WERI-Rb-1 (cell line): ENCODE measurements at places on chromosomes 3 and 15.

GRCh38 chr15:31328969-31329639 is 2.5 kb downstream of the KLF13 start:
- peak; percentile 39 for DNase-seq

DNA sequence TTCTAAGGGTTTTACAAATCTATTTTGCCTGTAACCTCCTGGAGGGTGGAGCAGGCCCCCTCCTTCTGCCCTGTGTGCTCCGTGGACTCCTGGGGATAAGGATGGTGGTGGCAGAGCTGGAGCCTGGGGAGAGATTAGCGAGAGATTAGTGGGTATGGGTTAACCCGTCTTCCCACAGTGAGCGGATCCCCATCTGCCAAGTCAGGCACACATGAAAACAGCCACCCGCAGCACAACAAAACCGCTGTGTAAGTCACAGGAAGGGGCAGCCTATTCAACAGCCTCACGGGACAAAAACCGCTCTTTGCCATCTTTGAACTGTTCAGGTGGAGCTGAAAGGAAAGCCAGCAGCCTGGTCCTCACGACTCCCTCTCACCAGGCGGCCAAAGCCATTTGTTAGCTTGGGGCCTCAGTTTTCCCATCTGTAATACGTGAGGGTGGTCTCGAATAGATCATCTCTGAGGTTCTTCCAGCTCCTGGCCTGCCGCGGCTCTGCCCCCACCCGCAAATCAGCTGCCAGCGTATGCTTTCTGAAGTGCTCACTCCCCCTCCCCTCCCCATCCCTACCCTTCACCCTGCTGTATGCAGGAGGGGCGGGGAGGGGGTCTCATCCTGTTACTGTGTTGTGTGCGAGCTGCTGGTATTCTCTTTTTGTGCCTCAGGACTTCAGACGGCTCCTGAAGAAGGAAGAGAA is 43.6 kb downstream of the PDIA5 start:
- DNase-seq: peak; percentile 94

DNA sequence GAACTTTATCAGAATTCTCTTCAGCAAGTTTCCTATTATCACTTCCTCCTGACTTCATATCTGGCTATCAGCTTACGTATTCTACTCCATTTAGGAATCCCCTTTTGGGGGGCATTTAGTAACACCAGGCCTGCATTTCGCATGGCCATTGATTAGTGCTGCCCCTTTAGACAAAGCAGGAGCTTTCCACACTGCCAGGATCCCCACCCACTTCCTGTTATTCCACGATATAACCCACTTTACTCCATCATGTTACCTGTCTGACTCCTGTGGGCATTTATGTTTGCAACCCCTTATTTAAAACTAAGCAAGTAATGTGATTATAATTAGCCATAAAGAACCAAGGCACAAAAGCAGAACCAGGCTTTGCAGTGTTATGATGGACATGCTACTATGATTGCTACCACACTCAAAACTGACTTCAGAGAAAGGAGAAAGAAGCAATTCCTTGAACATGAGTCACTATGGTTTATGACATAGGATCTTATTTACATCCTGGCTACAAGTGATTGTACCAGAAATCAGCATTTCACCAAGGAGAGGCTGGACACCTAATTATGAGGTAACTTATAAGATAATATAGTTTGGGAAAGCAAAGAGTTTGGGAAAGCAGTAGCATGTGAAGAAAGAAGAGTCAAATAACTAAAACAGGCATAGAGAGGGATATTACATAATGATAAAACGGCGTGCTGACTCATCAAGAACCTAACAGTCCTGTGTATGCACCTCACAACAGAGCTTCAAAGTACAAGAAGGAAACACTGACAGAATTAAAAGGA is 96.3 kb downstream of the IGSF11 start:
- no peak for DNase-seq

DNA sequence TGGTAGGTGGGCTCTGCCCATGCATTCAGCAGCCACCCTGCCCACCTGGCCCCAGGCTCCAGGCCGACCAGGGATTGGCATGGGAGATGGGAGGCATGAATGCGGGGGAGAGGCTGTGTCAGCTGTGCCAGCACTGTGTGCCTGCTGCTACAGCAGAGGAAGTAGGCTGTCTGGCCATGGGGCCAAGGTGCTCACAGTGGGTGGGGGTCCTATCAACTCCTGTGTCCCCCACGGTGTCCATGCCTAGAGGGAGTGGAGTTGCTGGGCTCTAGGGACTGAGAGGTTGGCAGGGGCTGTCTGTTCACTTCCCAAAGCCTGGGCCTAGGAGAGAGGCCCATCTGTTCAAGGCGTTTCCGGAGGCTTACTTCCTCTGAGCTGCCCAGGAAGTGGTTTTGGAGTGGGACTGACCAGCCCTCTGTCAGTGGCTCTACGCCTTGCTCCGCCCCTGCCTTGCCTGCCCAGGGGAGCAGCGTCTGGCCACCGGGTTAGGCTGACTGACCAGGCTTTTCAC is 5.8 kb downstream of the PRKCD start:
- DNase-seq: peak; percentile 81

DNA sequence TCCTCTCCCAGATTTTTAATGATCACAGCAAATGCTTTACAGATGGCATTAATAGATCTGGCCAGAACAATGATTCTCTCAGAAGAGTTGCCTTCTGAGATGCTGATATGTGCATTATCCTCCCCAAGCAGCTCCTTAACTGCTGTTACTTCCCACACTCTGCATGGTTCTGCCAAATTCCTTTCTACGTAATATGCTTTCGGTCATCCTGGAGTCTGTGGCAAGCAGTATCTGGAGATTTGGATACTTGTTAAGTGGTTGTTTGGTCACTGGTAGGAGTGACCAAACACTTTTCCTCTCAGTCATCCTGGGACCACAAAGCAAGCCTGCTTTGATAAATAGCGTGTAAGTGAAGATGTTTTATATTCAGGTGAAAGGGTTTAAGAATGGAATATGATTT is 71.1 kb upstream of the CCNL1 start:
- DNase-seq: no peak

DNA sequence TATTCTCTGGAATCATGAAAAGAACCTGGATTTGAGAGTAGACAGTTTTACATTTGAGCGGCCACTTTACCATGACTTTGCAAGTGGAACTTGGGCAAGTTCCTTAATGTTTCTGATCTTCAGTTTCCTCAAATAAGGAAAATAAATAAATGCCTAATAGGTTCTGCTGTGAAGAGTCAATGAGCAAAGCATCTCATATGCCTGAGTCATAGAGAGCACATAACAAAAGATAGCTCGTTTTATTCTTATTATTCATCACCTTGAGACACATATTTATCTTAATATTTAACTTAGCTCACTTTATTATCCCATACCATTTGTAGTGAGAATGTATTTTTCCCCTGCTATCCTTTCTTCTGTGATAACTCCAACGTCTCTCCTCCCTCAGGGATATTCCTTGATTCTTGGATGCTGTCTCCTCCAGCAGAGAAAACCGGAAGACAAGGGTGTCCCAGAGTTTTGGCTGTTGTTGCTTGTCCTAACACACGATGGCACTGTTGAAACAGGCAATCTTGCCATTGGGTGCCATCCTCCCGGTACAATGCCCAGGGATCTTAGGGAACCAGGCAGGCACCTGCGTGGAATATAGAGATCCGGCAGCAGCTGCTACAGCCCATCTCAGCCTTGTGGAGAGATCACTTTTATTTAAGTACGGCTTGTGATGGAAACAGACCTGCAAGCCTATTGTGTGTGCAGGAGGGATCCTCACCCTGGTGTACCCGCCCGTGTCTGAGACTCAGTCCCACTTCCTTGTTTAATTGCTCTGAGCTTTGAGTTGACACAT is 33.3 kb upstream of the VPS33B start:
- peak; percentile 74 for DNase-seq

DNA sequence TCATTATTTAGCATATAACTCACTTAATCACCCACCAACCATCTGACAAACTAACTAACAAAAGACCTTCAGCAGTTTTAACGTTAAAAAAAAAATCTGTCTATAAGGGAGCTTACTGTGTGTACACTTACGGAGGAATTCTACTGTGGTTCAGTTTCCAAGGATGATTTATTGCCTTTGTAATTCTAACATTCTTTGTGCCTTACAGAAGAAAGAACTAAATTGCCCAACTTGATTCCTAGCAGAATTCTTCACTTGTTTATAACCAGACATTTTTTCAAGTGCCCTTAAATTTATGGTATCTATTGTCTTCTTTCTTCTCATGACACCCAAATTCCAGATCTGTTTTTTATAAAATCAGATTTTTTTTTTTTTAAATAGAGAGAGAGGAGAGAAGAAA is 119.7 kb upstream of the IGSF10 start:
- no peak for DNase-seq

- no peak for DNase-seq
Measured at GRCh38 chr3:29644261-29644660, 363.4 kb downstream of the RBMS3 start.

DNA sequence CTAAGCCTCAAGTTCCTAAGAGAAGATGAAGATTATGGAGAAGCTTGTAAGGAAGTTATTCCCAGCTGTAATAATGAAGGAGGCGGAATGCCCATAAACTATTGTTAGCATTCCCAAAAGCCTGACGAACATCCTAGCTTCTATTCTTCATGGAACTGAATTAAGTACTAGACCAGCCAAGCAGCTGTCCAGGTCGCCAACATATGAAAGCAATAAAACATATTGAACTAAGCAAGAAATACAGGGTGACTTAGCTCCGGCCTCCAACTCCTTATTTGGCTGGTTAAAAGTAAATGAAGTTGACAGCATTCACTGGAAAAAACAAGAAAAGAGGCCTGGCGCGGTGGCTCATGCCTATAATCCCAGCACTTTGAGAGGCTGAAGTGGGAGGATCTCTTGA is 174.0 kb upstream of the TPM1 start:
- no peak for DNase-seq

DNA sequence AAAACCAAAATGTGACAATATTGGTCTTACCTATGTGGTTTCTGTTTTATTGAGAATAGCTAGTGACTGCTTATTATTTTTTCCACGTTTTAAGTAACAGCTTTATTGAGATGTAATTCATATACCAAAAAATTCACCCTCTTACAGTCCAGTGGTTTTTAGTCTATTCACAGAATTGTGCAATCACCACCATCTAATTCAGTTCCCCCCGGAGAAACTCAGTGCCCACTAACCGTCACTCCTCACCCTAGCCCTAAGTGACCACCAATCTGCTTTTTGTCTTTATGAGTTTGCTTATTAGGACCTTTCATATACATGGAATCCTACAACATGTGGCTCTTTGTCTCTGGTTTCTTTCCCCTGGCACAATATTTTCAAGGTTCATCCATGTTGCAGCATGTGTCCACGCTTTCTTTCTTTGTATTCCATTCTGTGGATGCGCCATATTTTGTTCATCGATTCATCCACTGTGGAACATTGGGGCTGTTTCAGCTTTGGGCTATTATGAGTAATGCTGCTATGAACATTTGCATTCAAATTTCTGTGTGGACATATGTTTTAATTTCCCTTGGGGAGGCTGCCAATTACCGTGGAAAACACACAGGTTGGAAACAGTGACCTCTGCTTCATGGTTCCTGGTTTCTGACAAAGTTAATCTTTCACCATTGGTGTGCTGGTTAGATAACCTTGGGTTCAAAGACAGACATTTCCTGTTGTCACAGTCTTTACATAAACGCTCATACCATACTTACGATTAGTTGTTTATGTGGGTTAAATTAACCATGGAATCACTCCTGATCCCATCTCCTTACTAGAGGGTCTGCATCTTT is 3.2 kb upstream of the BCL2L10 start:
- DNase-seq: no peak

GRCh38 chr3:13501521-13501920 is 21.4 kb downstream of the HDAC11 start:
- no peak for DNase-seq

GRCh38 chr3:193310914-193311723 is 67.4 kb downstream of the ATP13A5 start:
- DNase-seq: no peak

- DNase-seq: no peak
Measured at GRCh38 chr3:175392653-175393052, 533.5 kb downstream of the NAALADL2 start.

DNA sequence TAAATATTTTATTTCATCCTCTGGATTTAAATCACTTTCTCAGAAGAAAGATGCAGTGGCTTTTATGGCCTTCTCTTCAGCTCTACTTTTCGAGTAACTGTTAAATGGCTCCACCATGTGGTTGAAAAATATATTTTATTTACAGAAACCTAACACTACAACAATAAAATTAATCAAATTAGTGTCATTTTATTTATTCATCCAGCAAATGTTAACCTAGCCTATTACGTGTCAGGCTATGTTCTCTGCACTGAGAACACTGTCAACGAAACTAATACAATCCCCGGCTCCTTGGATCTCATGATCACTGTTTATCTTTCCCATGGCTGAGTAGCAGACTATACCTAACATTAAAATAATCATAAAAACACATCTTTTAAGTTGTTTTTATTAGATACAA is 148.0 kb upstream of the OSTN start:
- DNase-seq: no peak

GRCh38 chr15:78767331-78767951 is 43.8 kb downstream of the ADAMTS7 start:
- DNase-seq: no peak

GRCh38 chr15:65366122-65366892 is 11.5 kb downstream of the IGDCC3 start:
- no peak for DNase-seq

DNA sequence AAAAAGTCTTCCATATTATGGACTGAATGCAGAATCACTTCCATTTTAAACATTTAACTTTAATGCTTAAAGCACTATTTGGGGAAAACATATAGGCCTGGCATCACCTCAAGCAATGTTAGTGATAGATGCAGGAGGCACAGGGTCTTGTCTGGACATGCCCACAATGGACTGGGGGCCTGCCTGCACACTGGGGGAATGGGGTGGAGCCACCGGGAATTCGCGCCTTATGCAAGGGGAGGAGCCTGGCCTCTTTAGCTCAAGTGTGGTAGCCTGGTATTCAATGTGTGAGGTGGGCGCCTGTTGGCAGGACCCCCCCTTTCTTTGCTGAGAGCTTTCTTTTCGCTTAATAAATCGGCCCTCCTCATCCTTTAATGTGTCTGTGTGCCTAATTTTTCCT is 29.9 kb downstream of the ACKR4 start:
- peak; percentile 33 for DNase-seq

GRCh38 chr3:31571325-31571724 is 38.6 kb downstream of the STT3B start:
- no peak for DNase-seq

GRCh38 chr3:196643201-196643749 is 3.8 kb downstream of the NRROS start:
- DNase-seq: no peak

- DNase-seq: no peak
Measured at GRCh38 chr15:50944672-50945071, 36.2 kb downstream of the AP4E1 start.

GRCh38 chr3:128426128-128426921 is 40.4 kb downstream of the DNAJB8 start:
- DNase-seq: peak; percentile 59

- DNase-seq: no peak
Measured at GRCh38 chr3:123445702-123446101, 3.2 kb downstream of the ADCY5 start.
